ENCODE measurements at places on chromosomes 1 and 21.

- DNase-seq, result no peak
Observed at GRCh38 chr1:23214640-23215039, 2.7 kb downstream of the HTR1D start.

DNA sequence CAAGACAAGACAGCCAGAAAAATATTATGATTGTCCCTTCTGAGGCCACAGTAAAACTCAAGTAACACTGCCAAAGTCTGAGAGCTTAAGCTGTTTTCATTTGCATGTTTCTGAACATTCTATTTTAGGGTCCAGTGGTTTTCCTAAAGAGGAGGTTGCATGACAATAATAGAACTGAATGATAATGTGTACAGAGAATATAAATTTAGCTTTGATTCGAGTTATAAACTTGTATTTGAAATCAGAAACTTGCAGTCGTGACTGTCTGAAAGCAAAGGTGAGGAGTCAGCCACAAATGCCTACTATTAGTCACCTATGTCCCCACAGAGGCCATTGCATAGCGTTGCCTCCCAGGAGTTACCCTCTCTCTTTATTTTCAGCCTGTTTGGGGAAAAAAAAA is 363.1 kb upstream of the ADGRL2 start:
- no peak for DNase-seq

DNA sequence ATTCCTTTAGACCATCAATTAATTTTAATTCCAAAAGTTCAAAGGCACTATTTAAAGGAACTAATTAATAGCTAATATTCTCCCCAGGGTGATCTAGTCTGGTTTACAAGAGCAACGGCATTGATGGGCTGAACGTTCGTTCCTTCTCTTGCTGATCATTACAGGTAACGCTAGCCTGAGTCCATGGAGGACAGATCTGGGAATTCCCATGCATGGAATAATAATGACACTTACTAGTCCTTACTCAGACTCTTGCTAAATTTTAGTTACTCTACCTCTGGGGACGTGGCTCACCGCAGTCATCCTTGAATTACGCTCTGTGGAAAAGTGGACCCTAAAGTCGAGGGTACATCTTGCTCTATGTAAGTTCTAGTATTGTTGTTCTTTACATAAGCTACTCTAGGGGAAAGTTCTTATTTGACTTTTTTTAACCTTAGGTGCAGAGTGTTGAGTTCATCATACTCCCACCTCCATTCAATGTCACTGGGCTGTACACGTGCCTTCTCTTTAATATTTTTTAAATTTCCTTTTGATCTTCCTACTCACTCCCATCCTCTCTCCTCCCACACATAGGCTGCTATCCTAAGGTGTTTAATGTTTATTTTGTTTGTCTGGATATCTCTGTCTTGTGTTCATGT is 133.9 kb downstream of the ZNF281 start:
- no peak for DNase-seq

DNA sequence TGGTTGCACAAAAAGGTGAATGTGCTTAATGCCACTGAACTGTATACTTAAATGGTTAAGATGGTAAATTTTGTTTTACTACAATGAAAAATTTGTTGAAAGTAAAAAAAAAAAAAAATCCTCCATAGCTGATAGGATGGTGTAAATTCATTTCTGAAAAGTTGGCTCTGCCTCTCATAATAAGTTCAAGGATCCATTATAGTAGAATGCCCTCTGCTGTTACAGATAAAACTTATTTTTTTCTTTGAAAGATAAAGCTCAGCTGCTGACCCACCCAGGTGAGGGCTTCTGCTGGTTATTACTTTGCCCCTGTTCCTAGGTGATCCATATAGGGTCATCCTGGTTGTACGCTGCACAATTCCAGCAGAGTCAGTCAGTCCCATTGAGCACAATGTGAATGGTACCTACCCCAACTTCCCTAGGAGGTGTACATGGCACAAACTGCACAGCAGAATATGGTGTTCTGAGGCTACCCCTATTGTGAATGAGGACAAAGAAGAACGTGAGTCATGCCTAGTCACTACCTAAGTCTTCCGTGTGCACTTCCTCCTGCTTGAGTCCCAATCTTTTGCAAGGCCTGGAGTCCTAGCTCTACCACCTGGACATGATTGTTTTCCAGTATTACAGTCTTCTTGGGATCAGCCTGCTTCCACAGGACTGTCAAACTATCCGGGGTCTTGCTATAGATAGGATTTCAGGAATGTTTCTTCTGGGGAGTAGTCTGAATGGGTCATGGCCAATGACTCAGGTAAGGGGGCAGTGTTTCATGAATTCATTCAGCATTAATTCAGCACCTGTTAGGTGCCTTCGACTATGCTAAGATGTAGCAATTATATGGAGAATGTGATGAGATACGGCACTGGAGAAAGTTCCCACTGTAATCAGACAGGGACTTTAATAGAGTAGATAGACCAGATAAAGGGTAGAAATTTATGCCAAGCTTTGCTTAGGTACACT is 20.8 kb upstream of the CD5L start:
- DNase-seq, result no peak

GRCh38 chr1:16204634-16205333 is 7.7 kb downstream of the ARHGEF19 start:
- DNase-seq, result peak; percentile 74

DNA sequence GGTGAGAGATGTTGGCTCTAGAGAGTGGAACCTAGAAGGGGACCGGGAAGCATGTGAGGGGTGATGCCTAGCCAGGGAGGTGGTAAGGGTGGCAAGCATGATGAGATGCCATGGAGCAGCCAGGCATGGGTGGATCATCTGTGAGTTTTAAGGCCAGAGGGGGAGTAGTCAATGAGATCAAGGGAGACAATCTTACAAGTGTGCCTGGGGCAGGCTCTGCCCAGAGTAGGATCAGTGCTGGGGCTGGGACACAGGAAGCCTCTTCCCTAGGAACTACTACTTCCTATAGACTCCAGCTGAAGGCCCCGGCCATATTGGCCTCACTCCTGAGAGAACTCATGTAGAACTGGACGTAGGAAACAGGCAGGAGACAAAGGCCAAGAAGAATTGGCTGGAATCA is 192.4 kb upstream of the CSF3R start:
- no peak for DNase-seq

DNA sequence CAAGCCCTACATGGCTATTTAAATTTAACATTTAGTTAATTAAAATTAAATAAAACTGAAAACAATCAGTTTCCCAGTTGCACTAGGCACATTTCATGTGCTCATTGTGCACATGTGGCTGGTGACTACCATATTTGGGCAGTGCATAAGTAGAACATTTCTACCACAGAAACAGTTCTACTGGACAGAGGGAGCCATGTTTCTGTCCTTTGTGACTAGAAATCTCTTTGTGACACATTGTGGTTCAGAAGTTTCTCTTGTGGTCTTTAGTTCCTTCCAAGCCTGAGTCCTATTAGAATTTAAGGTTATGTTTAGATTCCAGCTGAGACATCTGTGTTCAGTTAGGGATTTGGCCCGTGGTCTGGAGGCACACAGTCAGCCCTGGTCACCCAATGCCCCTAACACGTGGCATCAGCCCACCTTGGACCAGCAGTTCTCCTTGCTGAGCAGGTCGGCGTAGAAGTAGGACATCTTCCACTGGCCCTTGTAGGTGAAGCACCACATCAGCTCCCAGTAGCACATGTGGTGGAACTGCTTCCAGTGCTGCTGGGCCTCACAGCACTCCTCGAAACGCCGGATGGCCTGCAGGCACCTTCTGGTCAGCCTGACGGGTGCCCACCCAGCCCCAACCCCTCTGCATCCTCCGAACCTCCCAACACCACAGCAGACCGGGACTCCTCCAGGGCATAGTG is 29.1 kb downstream of the TTC39A start:
- peak; percentile 37 for DNase-seq

- DNase-seq, result no peak
Observed at GRCh38 chr1:40825435-40825788, 36.8 kb downstream of the CITED4 start.

DNA sequence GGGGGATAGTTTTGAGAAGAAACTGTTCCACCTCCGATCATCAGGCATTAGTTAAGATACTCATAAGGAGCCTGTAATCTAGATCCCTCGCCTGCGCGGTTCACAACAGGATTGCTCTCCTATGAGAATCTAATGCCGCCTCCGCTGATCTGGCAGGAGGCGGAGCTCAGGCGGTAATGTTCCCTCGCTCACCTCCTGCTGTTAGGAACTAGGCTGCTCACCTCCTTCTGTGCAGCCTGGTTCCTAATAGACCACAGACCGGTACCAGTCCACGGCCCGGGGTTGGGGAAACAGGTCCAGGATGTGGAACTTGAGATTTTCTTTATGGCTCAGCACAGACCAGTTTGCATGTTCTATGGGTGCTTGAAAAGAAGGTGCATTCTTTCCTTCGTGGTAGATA is 27.2 kb upstream of the FAM3B start:
- no peak for DNase-seq

DNA sequence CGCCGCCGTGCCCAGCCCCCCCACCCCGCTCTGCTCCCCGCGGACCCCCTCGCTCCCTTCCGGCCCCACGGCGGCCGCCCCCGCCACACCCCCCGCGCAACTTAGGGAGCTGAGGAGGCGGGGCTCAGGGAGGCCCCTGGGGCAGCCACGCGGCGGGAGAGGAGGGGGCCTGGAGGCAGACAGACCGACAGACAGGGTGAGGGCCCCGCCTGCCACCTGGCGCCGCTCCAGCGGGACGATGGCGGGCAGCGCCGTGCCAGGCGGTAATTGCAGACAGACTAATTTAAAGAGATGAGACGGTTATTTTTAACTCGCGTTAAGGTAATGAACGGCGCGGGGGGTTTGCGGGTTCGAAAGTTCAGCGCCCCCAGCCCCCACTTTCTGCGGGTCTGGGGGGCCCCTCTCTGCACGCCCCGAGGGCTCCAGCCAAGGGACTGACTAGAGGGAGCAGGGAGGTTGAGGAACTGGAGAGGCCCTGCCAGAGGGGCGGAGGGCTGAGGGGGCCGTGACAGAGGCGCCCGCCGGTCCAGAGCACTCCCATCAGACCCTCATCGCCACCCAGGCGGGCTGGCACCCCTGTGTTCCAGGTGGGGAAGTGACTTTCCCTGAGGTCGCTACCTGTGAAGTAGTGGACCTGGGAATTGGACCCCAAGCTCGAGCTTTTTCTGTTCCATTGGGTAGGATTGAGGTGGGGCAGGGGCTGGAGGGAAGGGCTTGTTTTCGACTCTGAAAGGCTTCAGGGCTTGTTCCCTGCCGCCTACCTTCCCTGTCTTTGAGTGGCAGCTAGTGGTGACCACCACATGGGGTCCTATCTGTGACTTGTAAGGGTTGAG is 5.4 kb downstream of the FOXO6 start:
- no peak for DNase-seq

DNA sequence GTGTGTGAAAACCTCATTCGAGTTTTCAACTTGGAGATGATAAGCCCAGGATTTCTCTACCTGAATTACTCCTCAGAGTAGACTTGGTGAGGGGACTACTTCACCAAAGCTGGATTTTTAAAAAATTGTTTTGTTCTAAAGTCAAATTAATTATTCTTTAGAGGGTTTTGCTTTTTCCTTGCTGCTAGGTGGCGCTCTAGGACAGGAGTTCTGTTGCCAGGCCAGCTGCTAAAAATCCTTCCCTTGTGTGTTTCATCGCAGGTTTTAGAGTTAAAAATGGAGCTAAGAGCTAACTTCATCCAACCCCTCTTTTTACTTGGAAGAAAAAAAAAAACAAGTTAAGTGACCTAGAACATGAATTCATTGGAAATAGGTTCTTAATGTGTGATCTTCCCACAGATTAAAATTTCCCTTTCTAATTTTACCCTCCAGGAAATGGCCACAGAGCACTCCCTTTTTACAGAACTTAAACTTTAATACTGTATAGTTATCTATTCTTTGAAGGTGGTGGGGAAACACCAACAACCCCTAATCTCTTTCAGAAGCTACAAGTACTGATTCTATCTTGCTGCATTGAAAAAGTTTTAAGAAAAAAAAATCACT is 36.7 kb upstream of the FAM163A start:
- DNase-seq, result peak; percentile 65

- no peak for DNase-seq
Observed at GRCh38 chr1:159974350-159974965, 20.4 kb upstream of the SLAMF9 start.

DNA sequence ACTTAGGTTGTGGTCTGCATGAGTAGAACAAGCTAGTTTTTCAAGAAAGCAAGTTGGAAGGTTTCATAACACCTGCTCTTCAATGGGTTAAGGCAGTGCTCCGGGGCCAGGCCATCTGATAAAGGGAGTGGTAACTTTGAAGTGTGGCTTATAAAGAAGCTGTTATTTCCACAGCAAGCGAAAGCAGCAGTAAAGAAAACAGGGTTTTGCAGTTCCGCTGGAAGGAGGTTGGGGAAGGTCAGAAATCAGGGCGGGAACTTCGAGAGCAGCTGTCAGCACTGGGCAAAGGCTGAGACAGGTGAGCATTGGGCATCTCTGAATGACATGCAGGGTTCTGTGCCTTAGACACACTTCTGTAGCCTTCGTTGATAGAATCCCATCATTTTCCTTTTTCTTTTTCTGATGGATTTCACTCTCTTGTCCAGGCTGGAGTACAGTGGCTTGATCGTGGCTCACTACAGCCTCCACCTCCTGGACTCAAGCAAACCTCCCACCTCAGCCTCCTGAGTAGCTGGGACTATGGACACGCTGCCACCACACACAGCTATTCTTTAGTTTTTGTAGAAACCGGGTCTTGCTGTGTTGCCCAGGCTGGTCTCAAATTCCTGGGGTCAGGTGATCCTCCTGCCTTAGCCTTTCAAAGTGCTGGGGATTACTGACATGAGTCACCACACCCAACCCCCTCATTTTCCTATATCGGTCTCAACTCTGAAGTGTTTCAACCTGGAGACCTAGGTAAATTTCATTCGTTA is 20.5 kb downstream of the TMEM51 start:
- DNase-seq, result no peak

GRCh38 chr1:85027242-85027983 is 20.9 kb downstream of the MCOLN3 start:
- DNase-seq, result no peak

- no peak for DNase-seq
Observed at GRCh38 chr1:165207853-165208515, 148.5 kb downstream of the LMX1A start.

DNA sequence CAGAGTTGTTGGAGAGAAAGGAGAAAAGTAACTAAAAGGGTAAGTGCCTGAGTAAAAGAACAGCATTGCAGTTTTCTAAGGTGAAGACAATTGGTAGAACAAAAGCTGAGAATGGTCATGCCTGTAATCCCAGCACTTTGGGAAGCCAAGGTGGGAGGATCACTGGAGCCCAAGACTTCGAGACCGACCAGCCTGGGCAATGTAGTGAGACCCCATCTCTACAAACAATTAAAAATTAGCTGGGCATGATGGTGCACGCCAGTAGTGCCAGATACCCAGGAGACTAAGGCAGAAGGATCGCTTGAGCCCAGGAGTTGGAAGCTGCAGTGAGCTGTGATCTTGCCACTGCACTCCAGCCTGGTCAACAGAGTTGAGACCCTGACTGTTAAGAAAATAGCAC is 15.2 kb upstream of the PGD start:
- DNase-seq, result no peak

GRCh38 chr1:117366177-117367045 is 838 bp upstream of the MAN1A2 start:
- DNase-seq, result peak; percentile 88

GRCh38 chr1:225713281-225713680 is 60.4 kb upstream of the ENAH start:
- no peak for DNase-seq
